ENCODE measurements at places on chromosomes 16 and 17. TPM values are rescaled to one million over a fixed set of nuclear protein-coding genes. Genes with fewer than 3 reads are reported as not detected.

The RNF166 gene
- polyA plus RNA-seq = 18.4 TPM

The RAB26 gene
- polyA plus RNA-seq = 0.95 TPM

The DPEP1 gene
- polyA plus RNA-seq = 0.18 TPM

The TMC8 gene
- polyA plus RNA-seq = 2.4 TPM

The MARVELD3 gene
- 0.02 TPM for polyA plus RNA-seq

The CBFA2T3 gene
- 7.3 TPM for polyA plus RNA-seq

The MEOX1 gene
- 11.2 TPM for polyA plus RNA-seq

The KRTAP2-1 gene
- polyA plus RNA-seq = not detected

The ZNF821 gene
- polyA plus RNA-seq = 5.0 TPM

The PRSS22 gene
- polyA plus RNA-seq = not detected

The TAC4 gene
- 1.0 TPM for polyA plus RNA-seq

The YBX2 gene
- polyA plus RNA-seq = 5.3 TPM

All from right cardiac atrium (tissue), 5 donors.